Right renal pelvis (tissue), 4 donors: ENCODE measurements at places on chromosomes 1 and 21.
A peak's percentile ranks its signal among the peaks of the same experiment; 100 is the strongest.

DNA sequence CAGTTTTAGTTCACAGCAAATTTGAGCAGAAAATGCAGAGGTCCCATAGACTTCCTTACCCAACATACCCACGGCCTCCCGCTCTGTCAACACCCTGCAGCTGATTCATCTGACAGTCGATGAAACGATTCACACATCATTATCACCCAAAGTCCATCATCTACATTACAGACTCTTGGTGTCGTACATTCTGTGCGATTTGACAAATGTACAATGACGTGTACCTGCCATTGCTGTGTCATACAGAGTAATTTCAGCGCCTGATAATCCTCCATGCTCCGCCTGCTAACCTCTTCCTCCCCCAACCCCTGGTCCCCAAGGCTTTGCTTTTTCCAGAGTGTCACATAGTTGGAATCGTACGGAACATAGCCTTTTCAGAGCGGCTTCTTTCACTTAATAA, 94.7 kb upstream of the SLC25A33 start:
- no peak for DNase-seq

DNA sequence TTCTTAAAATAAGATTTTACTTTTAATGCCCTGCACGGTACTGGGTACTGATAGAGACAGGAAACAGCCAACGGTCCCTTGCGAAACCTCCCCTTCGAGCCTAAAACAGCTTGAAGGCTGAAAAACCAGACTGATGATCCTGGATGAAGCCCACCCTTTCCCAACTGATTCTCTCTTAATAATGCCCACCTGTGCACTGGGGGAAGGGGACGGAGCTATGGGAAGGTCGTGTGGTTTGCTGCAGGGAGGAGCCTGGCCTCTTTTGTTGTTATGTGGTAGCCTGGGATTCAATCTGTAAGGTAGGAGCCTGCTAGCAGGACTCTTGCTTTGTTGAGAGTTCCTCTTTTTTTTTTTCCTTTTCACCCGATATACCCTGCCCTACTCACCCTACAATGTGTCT, 25.6 kb downstream of the SAMSN1 start:
- DNase-seq = no peak

DNA sequence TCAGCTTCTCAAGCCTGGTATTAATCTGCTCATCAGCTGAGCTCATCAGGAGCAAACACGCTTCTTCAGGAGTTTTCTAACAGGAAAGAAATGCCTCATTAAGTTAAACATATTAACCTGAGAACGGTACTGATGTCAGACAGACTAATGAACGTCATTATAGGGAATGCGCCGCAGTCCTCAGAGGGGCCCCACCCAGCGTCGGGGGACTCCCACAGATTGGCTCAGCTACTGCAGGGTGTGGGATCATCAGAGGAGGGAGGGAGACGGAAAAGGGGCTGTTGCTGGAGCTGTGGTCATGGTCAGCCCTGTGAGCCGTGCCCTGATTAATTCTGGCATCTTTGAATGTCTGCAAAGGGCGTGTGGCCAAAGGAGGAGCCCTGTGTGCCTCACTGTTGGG, 348.5 kb downstream of the PTPRU start:
- no peak for DNase-seq

- peak; percentile 25 for DNase-seq
These were observed 36.0 kb downstream of the F5 start for GRCh38 chr1:169550294-169550693.

GRCh38 chr1:111847466-111847865, 91.8 kb downstream of the DDX20 start:
- DNase-seq = no peak

DNA sequence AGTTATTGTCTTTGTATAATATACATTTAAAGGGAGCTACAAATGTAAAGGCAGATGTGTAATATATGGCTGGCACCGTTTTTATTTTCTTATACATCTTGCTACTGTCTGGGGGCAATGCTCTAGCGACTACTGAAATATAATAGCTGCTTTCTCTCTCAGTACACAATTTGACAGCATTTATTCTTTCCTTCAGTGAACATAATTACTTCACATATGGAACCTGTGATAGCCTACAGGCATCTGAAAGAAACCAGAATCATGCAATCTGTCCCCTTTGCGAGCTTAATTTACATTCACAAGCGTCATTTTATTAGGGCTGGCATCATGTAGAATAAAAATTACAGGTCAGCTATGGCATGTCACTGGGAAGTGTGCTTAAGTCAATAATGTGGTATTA, 557.5 kb upstream of the PTBP2 start:
- DNase-seq = no peak

GRCh38 chr1:232853994-232854797, 49.0 kb downstream of the MAP10 start:
- DNase-seq = no peak

DNA sequence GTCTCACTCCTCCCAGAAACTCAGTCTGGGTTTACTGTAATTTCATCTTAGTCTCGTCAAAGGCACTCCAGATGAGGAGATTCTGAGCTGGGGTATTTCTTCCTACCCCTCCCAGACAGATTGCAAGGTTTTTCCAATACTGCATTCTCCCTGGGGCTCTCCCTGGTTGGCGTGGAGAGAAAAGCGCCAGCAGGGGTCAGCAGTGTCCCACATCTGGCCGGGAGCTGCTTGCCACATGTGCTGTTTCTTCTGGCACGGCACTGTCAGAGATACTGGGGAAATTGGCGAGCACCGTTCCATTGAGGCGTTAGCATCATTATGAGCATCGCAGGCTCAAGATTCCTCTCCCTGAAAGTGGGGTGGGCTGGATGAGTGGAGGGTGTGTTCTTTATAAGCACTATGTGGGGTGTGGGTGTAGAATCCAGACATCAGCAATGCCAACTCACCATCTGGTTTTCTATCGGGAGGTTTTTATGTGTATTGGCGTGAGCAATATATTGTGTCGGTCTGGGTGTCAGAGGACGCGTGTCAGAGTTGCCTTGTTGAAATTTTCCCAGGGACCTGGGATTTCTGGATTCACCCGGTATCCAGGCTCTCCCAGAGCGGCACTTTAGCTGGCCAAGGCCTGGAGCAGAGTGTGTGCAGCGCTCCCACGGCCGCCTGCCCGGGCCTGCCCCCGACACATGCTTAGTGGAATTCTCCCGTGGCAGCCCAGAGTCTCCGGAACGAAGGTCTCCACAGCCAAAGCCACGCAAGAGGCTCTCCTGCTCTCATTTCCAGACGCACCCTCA, 8.0 kb upstream of the NAV1 start:
- no peak for DNase-seq

DNA sequence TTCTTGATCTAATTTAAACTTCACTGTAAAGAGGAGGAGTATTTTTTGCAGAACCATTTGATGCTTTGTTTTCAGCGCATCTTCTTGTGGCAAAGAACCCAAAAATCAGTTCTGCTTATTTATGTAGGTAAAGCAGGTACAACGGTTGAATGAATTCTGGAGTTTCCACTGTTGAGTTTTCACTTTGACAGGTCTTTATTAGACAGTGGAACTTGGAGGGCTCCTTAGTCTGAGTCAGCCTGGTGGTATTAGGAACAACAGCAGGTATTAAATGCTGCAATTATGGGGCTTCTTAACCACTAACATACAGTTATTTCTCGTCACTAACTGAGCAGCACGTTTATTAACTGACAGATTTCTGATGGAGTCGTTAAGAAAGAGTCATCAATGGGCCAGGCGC, 1.2 kb downstream of the LRIG2 start:
- no peak for DNase-seq

GRCh38 chr1:24966724-24967346, 36.8 kb upstream of the RUNX3 start:
- no peak for DNase-seq

DNA sequence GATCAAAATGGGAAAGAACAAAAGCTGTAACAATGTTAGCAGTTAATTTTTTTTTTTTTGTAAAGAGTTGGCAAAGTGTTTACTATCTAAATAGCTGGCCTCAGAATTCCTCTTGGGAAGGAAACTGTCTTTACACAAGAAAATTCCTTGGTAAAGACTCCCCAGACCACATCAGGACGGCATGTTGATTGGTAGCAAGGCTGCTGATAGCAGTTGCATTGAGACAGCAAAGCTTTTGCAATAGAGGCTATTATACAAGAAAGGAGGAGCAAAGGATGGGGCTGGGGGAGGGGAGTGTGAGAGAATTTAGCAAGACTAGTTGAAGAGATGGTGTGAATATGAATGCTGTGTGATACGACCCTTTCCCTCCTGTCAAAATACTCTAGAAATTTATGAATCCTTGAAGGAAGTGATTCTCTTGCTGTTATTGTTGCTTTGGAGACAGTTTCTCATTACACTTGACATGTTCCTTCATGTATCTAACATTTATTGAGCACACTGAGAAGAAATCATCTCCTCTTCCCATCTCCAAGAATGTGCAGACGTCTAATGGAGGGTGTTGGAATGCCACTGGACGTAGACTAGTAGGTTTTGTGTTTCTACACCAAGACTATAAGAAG, 355.6 kb downstream of the SIPA1L2 start:
- no peak for DNase-seq

GRCh38 chr1:219387211-219387610, 213.5 kb downstream of the LYPLAL1 start:
- DNase-seq = no peak

GRCh38 chr1:161738627-161739287, 10.8 kb upstream of the DUSP12 start:
- DNase-seq = no peak

GRCh38 chr1:90175490-90176167, 180.7 kb downstream of the ZNF326 start:
- no peak for DNase-seq

DNA sequence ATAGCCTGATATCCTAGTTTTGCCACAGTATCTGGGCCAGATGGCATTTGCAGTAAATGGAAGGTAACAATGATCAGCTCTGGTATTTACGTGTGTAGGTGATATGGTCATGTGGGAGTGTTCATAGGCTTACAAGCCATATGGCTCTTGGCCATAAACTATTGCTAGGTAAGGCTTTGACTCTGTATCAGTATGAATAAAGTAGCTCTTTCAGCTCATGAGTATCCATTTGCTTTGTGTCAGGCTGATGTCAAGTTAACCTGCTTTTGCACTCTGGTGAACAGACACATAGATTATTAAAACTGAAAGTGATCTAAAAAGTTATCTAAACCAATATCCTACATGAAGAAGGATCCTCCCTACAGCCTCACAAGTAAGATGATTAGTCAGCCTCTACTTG, 69.0 kb downstream of the DDR2 start:
- no peak for DNase-seq

GRCh38 chr1:211842518-211842917, 12.0 kb upstream of the LPGAT1 start:
- no peak for DNase-seq

DNA sequence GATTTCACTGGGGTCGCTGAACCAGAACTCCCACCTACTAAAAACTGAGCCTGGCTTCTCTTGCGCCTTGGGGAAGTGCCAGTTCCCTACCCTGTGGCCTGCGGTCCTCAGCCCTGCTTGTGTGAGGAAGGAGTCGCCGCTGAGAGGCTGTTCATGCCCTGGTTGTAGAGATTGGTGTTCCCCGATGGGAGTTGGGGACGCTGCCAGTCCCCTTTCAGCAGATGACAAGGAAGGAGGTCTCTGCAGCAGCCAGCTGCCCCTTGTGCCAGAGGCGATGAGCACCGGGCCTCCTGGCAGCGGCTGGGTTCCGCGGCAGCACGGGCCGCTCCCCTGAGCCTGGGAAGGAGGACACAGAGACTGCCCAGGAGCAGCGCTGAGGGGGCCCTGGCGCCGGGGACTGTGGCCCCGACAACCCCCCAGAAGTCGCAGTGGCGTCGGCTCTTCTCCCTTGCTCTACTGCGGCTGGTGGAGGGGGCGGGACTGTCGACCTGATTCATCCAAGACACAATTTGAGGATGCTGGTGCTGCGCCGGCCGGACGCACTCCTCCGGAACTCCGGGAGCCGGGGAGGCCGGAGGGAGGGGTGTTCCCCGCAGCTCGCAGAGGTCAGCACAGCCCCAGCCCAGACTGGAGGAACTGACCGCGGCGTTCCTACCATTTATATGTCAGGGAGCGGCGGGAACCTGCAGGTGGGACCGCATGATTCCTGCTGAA, 12.0 kb upstream of the ADORA3 start:
- no peak for DNase-seq

DNA sequence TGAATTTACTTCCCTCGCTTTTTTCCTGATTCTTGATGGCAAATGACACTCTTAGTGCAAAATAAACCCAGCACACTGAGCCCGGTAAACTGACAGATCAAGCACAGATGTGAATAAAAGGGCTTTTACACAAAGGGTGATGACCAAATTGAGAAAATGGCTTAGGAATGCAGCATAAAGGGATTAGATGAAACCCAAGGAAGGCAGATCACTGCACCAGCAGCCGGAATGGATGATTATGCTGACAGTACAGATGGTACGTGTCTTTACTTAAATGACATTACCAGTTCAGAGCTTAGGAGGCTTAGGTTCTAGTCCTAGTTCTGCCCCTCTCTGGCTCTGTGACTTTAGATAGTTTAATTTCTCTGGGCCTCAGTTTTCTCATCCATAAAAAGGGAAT, 12.0 kb downstream of the PKP1 start:
- DNase-seq = no peak

DNA sequence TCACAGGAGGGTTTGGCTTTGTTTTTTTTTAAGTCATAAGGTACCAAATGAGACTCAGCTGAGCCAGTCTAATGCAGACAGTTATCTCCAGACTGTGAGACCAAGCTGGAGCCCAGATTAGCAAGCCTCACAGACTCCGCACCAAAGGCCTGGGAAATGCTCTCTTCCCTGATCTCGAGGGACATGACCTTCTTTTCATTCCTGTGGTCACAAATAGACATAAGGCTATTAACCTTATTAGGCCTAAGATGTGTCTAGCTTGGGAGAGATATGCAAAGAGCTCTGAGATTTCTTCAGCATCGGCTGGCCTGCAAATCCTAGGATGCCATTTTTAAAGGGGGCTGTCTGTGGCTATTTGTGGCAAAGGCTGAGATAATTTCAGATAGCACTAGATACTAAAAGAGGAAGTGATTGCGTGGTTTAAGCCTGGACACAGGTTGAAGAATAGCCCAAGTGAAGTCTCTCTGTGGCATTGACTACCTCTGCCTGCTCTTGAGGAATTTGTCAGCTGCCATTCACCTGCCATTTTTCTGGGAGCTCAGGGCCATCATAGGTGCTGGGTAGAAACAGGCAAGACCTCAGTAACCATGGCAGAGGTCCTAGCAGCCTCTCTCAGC, 301.3 kb downstream of the SIPA1L2 start:
- DNase-seq = no peak

DNA sequence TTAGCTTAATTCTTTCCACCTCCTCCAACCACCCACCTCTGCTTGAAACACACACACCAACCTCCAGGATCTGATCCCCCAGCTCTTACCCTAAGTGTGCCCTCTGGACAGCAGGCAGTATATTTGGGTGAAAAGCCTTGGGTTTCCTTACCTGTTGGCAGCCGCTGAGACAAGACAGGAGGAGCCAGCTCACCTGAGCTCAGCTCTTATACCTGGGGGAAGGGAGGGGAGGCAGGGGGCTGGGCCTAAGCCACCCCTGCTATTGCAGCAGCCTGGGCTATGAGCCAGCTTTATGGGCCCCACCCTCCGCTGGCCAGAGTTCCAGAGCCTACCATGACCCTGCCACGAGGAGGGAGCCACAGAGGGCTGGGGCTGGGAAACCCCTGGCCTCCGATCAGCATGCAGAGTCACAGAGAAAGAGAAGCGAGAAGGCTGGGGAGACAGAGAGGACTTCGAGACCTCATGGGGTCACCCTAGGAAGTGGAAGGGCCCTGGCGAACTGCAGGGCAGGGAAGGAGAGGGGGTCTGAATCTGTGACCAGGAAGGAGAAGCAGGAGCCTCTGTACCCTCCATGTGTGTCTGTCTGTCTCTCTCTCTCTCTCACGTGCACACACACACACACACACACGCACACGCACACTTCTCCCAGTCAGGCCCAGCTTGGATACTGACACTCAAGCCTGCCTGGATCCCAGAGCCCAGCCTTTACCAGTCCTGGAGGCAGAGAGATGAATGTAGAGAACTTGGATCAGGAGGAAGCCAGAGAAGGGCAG, at the start of gene S100A14:
S100A14 (minus strand) TSS at position 182 of the 773 bp plus-strand sequence. CDS start 467 bp downstream, outside the sequence.
- DNase-seq = no peak
